NCI-H2227 treated with DMSO at 0.1 percent for 48 hours (cell line): ENCODE measurements at places on chromosomes 3 and 15.

DNA sequence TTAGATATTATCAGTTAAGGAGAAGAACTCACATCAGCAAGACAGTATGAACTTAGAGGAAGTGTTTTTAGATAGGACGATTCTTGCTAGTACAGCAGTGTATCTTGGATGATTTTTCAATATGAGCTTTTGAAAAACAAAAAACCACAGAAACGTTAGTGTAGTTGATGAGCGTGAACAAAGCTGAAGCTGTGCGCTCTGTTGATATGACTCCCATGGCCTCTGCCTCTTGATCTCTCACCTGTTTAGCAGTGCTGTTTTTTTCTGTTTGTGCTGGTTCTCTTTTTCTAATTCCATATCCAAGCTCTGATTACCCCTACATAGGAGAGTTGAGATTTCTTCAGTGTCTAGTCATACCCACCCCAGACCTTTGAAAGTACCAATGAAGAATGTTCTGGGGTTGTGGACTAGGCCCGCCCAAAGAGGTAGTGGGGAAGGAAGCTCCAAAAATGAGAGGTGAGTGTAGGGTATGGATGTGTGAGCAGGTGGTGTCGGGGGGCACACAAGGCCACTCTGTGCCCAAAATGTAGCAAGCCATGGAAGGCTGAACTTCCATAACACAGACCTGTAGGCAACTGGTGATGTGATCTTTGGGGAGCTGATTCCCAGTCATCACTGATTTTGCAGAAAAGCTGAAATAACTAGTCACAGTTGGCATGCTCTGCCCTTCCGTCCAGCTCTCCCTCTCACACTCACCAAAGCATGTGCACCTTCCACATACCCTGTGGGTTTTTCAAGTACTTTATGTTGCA, 20.0 kb upstream of the CMTM7 start:
- DNase-seq, result no peak

DNA sequence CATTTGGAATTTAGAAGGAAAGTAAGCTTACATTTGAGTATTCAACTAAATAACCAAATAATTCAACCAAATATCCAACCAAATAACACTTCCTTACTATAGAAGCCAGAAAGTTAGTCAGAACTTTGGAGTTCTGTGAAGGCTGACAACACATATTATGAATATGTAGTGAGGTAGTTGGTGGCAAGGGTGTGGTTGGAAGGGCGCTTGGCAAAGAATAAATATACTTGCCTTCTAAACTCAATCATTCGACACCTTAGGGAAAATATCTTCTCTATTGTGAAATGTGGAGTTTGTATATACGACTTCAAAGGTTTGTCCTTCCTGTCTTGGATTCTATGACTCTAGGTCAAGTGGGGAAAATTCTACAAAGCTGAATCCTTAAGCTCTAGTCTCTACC, 111.7 kb upstream of the OSTN start:
- DNase-seq, result no peak

GRCh38 chr3:31462050-31462569, 70.6 kb upstream of the STT3B start:
- no peak for DNase-seq

DNA sequence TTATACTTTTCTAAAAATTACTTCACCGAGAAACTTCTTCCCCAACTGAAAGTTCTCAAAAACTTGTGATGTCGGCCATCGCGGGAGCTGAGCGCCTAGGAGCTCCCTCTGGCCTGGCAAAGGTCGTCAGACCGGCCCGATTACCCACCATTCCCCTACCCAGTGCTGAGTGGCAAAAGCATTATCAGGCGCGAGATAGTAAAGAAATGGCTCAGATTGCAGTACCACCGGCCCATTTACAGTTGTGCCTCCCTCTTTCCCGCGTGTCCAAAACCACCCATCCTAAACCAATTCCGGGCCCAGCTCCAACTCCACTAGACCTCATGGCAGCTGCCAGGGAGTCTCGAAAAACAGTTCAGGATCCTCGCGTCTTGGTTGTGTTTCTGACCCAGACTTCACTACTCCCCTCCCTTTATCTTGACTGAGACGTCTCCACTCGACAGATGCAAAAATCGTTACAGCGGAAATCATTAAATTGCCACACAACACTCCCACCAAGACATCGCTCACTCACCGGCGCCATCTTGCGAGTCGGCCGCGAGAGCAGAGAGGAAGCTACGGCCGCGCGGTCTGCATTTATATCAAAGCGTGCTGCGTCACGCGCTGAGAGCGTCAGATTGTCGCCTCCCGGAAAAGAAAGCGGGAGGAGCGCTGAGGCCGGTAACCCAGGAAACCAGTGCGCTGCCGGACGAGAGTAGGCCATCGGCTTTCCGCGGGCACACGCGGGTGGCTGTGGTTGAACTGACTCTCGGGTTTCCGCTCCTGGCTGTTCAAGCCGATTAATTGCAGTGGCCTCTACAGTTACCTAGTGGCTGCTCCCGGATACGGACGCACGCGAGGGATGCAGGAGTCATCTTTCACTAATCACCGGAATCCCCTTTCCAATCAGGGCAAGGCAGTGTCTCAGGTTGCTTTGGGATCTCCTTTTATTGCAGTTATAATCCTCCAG, at the start of gene RPL22L1:
TSS of gene RPL22L1 (minus strand) at position 551 of the 949 bp plus-strand sequence. CDS start at position 523, 28 bp downstream.
- no peak for DNase-seq
